ENCODE measurements at places on chromosomes 7 and 10.

GRCh38 chr10:79176052-79176501 lies 107.3 kb downstream of the ZMIZ1 start:
- DNase-seq, result no peak

DNA sequence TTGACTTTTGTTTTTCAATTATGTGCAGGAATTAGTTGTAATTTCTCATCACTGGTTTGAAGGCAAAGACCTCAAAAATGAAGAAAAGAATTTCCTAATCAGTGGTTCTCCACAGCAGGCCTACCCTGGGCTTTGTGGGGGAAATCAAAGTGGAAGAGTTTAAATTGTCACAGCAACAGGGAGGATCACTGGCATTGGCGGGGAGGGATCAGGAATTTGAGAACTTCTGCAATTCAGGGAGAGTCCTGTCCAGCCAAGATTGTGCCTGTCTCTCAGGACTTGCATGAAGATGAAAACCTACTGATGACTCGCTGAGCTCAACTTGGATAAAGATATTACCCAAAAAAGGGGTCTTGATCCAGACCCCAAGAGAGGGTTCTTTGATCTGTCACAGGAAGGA lies 70.1 kb downstream of the HACD1 start:
- DNase-seq, result no peak

GRCh38 chr10:88459530-88459929 lies 123.6 kb downstream of the RNLS start:
- DNase-seq, result no peak

- no peak for DNase-seq
Observed at GRCh38 chr10:4024027-4024426, 239.0 kb upstream of the KLF6 start.

DNA sequence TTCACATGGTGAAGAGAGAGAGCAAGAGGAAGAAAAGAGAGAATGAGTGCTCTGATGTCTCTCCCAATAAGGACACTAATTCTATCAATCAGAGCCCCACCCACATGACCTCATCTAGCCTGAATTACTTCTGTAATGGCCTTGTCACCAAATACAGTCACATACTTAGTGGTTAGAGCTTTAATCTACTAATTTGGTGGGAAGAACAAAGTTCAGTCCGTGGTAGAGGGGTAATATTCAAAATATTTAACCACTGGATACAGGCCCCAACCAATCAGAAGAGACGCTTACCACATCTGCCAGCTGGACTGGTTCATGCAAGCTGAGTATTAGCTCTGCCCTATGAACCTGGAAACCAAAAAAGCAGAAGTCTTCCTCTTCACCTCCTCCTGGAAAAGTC lies 336.3 kb upstream of the NFE2L3 start:
- DNase-seq, result no peak

All from anterior cingulate cortex (tissue), 58 donors.